Stimulated activated CD4-positive, alpha-beta T cell treated with anti-CD3 and anti-CD28 coated beads, Interleukin-1b, Interleukin-23, amount 100 ng/mL, for 1 hour (primary cell): ENCODE measurements at places on chromosomes 2 and 18.

- DNase-seq, result no peak
These were observed 510.0 kb upstream of the ZEB2 start for GRCh38 chr2:145029873-145030272.

GRCh38 chr2:164439885-164440284, 181.4 kb downstream of the GRB14 start:
- no peak for DNase-seq

GRCh38 chr2:200223205-200223784, 83.2 kb upstream of the SPATS2L start:
- no peak for DNase-seq

- no peak for DNase-seq
These were observed 1.7 kb upstream of the ZNF24 start for GRCh38 chr18:35345950-35346349.

- no peak for DNase-seq
These were observed 277.5 kb downstream of the AFF3 start for GRCh38 chr2:99864561-99865553.

DNA sequence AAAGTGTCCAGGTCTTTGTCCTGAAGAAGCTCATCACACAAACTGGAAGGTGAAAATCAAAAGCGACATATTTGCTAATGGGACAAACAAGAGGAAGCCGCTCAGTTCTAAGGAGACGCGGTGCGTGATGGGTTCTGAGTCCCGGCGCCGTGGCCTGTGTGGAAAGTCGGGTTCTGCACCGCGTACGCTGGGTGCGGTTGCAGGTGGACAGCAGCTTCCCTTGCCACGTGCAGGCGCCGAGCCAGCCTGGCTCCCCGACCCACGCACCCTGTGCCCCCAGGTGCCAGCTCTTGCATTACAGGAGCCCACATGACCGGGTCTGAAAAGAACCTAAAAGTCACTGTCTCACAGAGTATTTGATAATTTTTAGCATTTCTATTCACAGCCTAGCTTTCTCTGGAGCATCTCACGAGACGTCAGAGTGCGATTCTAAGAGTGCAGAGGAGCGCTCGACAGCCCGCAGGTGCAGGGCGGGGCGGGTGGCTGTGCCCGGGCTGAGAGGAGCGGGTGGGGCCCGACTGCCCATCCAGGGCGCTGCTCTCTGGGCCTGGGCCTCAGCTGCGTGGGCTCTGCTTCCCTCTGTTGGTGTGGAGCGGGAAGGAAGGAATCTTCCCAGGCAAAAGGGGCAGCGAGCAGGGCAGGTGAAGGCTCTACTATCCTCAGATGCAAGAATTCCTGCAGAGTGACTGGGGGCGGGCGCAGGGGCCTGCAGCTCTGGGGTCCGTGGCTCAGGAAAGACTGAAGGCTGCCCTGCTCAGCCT, 39.4 kb downstream of the MYT1L start:
- no peak for DNase-seq
